Hepatocyte (in vitro differentiated cells): ENCODE measurements at places on chromosomes 5 and 9. TPM values are rescaled to one million over a fixed set of nuclear protein-coding genes. Genes with fewer than 3 reads are reported as not detected.
A peak's percentile ranks its signal among the peaks of the same experiment; 100 is the strongest.

DNA sequence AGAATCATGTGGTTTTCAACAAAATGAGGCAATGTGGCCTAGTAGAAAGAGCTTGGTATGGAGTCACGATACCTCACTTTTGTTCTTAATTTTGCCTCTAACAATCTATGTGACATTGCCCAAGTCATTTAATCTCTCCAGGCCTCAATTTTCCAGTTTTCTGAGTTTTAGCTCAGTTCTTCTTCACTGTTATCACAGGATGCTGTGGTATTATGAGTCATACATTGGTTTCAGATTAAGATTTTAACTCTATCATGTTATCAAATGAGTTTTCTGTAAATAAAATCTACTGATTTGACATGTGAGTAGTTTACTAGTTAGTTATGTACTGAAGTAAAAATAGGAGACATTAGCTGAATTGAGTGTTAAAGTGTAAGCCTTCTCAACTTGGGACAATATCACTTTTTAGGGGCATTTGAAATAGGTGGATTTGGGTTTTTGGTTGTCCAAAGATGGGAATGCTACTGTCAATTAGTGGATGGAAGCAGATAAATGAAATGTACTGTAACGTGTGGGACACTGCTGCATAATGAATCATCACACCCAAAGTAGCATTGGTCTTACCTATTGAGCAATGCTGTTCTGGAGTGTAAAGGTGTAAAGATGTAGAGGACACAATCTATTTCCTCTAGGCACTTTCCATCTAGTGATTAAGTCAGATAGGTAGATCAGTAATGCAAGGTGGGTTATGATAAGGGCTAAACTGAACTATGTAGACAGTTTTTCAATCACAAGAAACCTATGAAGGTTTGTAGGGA lies 73.3 kb downstream of the NNT start:
- no peak for DNase-seq

DNA sequence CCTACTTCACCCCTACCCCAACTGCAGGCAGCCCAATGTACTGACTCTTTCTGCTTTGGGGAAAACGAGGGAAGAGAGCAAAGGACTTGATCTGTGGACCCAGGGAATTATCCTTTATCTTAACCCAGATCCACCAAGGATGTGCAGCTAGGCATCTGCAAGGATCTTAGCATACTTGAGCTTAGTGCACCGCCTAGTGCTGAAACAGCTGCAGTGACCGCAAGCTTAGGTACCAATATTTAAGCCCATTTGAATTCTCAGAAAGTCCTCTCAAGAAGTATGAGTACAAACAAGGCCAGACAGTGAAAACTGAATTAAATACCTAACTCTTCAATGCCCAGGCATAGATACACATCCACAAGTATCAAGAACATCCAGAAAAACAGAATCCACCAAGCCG lies 576.7 kb upstream of the ADAMTS16 start:
- DNase-seq, result peak; percentile 16

GRCh38 chr9:92360083-92360482 lies 34.3 kb downstream of the CENPP start:
- no peak for DNase-seq

- no peak for DNase-seq
Observed at GRCh38 chr5:150567031-150567717, 59.2 kb downstream of the NDST1 start.

PCDHAC2 gene
- polyA plus RNA-seq, result 5.4 and 6.4 TPM in 2 replicates

DNA sequence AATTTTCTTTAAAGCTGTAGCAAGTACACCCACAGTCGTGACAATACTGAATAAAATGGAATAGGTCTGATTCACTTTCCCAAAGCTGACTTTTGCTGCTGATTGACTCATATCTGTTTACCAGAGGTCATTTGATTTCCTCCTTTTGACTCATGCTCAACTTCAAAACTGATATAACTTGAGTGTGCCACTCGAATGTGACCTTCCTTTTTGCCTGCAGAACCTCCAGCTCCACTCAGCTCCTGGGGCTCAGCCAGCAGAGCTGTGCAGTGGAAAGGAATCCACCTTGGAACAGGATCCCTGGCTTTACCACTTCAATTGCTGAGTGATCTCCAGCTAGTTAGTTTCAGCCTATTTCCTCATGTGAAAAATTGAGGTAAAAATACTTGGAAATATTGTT lies 84.1 kb downstream of the FEM1C start:
- DNase-seq, result peak; percentile 41

IL4 gene
- polyA plus RNA-seq, result not detected in 2 replicates

DNA sequence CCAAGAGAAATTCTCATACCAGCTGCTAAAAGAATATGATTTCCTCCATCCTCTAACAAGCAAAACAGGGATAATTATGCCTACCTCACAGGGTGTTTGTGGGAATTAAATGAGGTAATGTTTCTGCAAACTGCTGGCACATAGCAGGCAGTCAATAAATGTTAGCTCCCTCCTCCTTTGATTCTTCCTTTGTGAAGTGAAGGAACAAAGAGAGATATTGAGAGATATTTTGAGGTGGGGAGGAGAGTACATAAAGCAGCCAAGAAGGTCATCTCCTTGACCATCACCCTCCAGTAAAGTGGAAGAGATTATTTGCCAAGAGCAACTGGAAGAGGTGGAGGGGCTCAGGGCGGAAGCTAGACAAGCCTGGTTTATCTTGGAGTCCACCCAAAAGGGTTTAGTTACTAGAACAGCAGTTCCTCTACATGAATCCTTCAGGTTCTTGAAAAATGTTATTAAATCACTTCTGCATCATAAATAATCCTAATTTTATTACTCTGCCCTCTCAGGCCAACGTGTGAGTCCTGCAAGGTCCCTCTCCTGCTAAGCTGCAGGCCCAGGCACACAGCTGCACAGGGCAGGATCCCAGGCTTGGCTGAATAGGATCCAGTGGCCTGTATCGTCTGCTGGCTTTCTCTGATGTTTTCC lies 35.0 kb upstream of the TLE1 start:
- DNase-seq, result no peak

- DNase-seq, result no peak
Observed at GRCh38 chr9:2761424-2761823, 44.1 kb downstream of the KCNV2 start.

GRCh38 chr5:142881076-142881783 lies 111.1 kb downstream of the ARHGAP26 start:
- peak; percentile 56 for DNase-seq

TTC16 gene
- polyA plus RNA-seq, result not detected in 2 replicates

GRCh38 chr9:116844621-116845020 lies 157.5 kb downstream of the TRIM32 start:
- no peak for DNase-seq
